HL-60 (cell line): ENCODE measurements at places on chromosomes 4 and X.
A peak's percentile ranks its signal among the peaks of the same experiment; 100 is the strongest.

- peak; percentile 17 for DNase-seq
These were observed 42.9 kb upstream of the INTS6L start for GRCh38 chrX:135477576-135477975.

DNA sequence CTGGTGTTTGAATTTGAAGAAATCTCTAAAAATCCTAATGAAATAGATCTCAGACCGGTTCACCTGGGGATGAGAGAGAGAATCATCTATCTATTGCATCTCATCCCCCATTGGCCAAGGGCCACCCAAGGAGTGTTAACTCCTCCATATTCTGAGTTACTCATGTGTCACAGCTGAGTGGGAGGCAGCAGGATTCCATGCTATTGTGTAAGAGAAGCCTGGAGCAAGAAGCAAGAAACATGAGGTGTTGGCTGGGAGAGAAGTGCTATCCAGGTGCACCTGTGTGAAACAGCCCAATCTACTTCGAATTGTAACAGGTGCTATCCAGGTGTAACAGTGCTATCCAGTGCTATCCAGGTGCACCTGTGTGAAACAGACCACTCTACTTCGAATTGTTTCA, 150.3 kb upstream of the MAOA start:
- DNase-seq: no peak

DNA sequence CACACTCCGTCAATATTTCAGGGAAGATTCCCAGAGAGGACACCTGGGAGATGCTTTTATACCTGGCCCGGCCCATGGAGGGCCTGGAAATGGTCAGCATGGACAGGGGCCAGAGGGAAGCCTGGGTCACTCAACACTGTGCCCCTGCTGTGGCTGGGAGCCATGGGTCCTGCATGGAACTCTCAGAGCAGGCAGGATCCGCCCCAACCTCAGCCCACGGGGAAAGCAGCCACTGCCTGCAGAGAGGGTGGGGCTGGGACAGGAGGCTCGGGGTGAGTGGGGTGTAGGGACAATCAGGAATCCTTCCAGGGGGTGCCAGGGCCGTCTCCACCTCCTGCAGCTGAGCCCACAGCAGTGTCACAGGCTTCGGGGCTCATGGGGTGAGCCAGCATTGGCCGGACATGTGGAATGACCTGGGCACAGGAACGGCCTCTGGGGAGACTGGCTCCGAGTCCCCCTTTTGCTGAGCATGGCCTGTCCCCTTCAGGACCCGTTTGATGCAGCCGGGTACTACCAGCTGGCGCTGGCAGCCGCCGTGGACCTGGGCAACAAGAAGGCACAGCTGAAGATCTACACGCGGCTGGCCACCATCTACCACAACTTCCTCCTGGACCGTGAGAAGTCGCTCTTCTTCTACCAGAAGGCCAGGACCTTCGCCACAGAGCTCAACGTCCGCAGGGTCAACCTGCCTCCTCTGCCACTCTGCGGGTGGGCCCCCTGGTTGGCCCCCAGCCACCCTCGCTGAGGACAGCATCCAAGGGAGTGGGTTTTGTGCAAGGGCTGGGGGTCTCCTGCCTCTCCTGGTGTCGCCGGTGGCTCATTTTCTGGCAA, 29.1 kb upstream of the HTRA3 start:
- no peak for DNase-seq

DNA sequence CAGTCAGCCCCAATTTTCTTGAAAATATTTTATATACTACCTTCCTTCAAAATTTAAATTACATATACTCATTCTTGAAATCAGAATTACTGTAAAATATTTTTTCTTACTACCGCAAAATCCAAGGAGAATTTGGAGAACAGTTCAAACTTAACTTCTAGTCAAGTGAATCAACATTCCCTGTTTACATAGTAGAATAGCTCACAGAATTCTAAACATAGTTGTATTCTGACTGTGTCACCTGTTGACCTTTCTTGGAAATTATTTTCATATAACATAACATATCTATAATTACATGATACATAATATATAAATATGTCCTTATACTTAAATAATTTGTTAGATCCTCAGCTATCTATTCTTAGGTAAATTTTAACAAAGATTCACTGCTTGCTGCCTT, 31.0 kb upstream of the FGF5 start:
- no peak for DNase-seq

DNA sequence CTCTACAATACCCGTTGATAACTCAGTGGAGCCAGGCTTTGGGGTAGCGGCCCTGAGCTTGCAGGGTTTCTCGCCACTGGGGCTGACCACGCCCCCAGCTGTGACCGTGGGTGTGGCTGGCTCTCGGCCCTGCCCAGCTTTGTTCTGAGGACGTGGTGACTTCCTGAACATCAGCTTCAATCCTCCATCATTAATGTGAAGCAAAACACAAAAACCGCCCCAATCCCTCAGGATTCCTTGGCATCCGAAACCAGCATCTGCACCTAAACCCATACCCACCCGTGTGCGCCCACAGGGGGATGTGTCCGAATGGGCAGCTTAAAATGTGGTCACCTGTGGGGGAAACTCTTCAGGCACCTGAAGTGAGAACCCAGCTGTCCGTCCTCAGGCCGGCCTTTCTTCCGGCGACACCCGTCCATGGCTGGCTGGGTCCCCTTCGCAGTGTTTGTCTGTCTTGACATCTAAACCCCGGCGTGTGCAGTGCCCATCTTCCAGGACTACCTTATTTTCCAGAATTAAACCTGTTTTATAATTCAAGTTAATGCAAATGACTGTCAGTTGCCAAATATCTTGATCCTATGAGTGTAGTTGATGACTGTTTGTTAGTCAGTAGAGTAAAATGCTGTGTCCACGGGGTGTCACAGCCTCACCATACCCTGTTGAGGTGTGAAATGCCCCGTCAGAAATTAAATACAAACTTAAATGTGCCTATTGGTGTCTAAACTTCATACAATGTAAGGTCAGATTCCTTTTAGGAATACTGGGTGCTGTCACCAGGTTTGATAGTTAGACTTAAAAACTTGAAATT, 27.3 kb downstream of the NELFA start:
- DNase-seq: peak; percentile 14

DNA sequence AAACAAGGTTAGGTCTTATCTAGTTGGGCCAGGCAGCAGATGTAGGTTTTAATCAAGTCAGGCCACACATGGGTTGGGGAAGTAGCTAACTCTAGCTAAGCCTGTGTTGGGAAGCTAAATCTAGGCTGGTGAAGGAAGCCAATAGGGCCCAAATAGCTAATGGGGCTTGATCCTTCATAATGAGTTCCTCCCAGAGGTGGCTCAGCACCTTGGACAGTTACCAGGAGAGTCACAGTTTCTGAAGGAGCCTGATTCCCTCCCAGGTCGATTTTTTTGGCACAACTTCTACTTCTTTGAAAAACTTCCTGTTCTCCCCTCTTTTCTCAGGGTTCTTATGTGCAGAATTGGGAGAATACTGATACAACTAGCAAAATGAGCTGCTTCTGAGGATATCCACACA, 242.5 kb upstream of the PRPS2 start:
- DNase-seq: no peak

- DNase-seq: no peak
These were observed 309.9 kb downstream of the ARAP2 start for GRCh38 chr4:35934320-35934981.

- DNase-seq: no peak
These were observed 67.2 kb upstream of the BRWD3 start for GRCh38 chrX:80876877-80877276.

DNA sequence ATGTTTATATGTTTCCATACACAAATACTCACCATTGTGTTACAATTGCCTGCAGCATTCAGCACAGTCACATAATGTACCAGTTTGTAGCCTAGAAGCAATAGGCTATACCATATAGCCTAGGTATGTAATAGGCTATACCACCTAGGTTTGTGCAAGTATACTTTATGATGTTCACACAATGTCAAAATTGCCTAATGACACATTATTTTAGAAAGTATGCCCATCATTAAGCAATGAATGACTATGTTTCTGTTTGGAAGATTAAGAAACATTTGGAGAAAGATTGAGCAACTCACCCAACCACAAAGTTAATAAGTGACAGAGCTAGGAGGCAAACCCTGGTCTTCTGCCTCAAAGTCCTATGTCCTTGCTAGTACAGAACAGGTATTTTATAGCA, 96.8 kb upstream of the GRIA3 start:
- peak; percentile 76 for DNase-seq

- DNase-seq: no peak
These were observed 68.7 kb downstream of the APBB2 start for GRCh38 chr4:41145571-41146078.

DNA sequence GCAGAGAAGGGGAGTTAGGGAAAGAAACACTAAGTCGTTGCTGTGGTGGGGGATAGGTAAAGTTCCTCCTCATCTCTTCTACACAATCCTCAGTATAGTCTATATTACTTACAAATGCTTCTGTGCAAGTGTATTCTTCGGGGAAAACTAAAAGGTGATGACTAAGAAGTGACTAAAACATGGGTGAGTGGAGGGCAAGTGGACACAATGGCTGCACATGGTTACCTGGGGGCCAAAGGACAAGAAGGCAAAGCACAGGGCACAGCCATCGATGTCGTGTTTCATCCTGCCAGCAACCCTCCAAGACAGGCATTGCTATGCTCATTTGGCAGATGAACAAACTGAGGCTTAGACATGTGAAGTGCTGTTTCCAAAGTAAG, 35.5 kb upstream of the CCKAR start:
- DNase-seq: no peak

- DNase-seq: peak; percentile 38
These were observed 135.4 kb downstream of the CRLF2 start for GRCh38 chrX:1076871-1077651.

DNA sequence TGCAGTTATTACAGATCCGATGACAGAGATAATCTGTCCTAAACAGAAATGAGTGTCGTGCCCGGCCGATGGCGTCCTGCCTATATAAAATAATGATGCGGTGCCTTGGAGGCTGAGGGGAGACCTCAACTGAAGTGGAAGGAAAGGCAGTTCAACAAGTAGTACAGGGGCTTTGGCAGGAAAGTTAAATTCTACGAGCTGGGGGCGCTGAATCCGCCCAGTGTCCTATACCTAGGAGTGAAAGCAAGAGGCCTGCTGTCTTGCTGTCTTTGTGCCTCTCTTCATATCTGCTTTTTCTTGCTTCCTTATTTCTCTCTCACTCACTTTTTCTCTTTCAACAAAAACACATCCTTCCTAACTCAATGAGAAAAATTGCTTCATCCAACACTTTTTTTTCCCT, 82.2 kb upstream of the PRPS2 start:
- no peak for DNase-seq

- no peak for DNase-seq
These were observed 8.0 kb downstream of the SLC9B1 start for GRCh38 chr4:103011378-103012025.

DNA sequence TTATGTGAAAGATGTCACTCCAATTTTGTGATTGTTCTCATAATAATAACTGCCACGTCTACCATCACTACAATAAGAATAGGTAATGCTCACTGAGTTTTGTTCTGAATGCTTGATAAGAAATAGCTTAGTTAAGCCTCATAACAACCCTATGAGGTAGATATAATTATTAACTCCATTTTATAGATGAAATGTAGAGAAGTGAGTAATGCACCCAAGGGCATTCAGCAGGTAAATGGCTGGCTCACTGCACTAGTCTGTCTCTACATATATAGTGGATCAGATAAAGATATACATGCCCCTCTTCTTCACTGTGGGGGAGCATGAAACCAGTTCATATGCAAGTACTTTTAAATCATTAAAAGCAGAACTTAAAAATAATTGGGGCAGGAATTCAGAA, 65.8 kb upstream of the SLC4A4 start:
- DNase-seq: no peak

DNA sequence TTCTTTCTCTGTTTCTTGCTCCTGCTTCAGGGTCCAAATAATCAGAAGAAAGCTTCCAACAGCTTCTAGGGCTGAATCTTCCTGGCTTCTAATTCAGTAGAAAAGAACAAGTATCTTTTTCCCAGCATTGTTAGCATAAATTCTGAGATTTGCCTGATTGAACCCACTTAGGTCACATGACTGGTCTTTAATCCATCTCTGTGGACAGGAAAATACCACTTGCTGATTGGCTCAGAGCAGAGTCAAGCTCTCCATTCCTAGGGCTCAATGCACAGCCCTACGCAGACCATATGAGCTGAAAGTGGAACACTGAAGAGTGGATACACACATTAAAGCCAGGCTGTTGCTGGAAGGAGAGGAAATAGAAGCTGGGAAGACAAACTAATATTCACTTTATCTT, 99.6 kb upstream of the RPL34 start:
- DNase-seq: no peak

DNA sequence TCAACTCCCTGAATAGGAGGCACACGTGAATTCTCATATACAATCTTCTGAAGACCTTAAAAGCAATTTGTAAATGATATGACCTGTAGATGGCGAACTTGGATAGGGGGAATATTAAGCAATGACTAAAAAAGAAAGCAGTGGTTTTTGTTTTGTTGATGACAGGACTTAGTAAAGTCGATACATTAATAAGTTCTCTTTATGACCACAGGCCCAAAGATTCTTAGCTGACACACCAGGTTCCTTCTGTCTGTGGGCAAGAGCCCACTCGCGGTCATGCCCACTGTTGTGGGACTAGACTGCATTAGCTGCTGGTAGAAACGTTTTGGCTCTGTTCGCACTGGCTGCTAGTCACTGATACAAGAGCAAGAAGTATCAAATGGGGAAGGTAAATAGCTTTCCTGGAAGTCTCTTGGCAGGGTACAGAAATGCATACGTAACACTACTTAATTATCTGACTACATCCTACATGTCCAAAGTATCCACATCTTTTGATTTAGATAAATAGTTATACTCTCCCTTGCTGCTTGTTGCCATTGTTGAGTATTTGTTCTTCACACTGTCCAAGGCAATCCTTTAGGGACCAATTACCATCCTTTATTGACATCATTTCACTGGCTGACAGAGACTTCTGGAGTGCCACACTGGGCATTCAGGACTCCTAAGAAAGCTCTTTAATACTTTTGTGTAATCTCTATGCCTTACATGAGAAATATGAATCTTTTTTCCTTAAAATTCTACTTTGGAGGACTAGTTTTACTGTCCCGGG, 31.0 kb downstream of the ALPK1 start:
- DNase-seq: peak; percentile 20

GRCh38 chrX:131571348-131571747, 27.5 kb downstream of the OR13H1 start:
- DNase-seq: no peak
